Myocyte (in vitro differentiated cells): ENCODE measurements at places on chromosomes 6 and 20. TPM values are rescaled to one million over a fixed set of nuclear protein-coding genes. Genes with fewer than 3 reads are reported as not detected.
A peak's percentile ranks its signal among the peaks of the same experiment; 100 is the strongest.

DNA sequence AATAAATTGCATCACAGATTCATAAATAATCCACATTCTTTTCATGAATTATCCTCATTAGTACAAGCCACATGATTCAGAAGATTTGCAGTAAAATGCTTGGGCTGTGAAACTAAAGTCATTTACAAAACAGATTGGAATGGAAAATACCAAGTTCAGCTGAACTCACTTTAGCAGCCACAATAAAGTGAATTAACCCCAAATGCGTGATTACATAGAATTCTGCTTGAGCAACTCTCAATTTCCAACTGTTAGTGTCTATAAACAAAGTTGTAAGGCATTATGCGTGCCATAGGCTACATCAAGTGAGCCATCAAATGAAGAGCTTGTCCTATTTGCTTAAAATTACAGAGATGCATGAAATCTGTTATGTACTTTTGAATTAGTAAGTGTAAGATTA is 60.4 kb upstream of the GFRAL start:
- DNase-seq = no peak

GRCh38 chr20:14378326-14378725 is 40.9 kb upstream of the FLRT3 start:
- no peak for DNase-seq

DNA sequence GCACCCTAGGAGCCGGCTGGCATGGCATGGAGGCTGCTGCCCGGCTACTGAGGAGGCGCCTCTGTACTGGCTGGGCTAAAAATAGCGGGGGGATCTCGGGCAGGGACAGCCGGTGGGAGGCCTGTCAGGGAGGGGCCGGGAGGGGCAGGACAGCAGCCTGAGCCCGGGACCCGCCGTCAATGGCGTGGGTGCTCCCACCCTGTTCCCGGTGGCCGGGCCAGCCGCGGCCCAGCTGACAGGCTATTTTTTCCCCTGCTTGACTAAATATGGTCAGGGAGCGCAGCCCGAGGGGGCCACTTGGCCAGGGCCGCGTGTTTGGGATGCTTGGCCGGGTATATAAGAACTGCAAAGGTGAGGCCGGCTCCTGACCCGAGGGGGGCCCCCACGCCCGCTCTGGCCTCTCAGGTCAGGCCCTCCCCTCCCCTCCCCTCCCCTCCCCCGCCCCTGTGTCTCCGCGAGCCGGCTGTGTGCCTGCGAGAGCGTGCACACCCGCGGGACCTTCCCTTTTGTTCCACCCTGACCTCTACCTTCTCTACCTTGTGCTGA is 74.4 kb upstream of the GATA5 start:
- peak; percentile 96 for DNase-seq

DNA sequence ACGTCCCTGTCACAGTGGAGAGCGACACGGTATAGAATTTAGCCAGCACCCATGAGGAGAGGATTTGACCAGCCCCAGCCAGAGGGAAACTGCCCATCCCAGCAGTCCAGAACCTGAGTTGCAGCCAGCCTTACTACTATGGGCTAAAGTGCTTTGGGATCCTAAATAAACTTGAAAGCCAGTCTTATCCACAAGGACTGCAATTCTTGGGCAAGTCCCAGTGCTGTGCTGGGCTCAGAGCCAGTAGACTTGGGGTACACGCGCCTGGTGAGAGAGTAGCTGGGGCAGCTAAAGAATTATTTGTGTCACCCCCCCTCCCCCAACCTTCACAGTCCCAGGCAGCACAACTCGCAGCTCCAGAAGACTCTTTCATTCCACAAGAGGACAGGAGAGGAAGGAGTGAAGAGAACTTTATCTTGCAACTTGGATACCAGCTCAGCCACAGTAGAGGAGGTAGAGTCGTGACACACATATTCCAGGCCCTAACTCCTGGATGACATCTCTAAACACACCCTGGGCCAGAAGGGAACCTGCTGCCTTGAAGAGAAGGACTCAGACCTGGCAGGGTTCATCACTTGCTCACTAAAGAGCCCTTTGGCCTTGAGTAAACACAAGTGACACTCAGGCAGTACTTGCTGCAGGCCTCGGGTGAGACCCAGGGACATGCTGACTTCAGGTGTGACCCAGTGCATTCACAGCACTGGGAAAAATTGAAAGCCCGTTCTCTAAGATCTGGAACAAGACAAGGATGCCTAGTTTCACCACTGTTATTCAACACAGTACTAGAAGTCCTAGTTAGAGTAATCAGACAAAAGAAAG is 100.3 kb downstream of the REV3L start:
- no peak for DNase-seq

- peak; percentile 24 for DNase-seq
These were observed 57.4 kb downstream of the B4GALT5 start for GRCh38 chr20:49656304-49656703.

GRCh38 chr6:169337886-169338445 is 84.3 kb upstream of the THBS2 start:
- no peak for DNase-seq

GRCh38 chr6:55827818-55828522 is 47.4 kb downstream of the BMP5 start:
- no peak for DNase-seq

GRCh38 chr6:73481969-73482368 is 20.4 kb downstream of the MTO1 start:
- no peak for DNase-seq

GRCh38 chr6:6590530-6590929 is 2.0 kb downstream of the LY86 start:
- DNase-seq = no peak

DNA sequence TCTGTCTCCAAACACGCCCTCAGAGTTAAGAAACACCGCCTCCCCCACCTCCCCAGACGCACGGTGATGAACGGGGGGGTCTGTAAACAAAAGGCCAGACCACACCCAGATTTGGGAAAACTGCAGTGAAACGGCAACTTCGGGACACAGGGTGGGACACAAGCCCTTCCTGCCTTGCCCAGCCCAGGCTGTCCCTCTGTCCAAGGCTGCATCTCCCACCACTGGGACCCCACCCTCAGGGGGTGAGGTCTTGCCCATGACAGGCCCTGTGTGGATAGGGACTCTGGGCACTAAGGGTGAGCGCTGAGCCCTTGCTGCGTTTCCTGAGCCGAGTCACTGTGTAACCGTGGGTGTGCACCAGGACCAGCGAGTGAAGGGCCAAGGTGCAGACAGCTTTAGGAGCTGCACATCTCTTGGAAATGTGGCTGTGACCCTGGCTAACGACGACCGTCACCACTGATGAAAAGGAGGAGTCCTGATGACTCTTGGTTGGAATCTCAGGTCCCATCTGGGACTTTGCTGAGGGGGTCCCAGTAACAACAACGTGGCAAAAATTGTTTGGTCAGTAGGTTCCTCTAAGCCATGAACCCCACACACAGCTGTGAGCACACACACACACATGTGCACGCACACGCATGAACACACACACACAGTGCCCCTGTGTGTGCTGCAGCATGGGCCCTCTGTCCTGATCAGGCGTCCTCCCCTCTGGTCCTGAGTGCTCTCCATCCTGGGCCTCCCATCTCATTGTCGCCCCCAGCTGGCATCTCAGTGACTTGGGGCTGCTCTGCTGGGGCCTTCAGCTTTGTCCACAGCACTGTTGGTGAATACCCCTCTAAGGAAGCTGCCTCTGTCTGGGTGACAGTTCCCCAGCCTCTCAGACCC is 100.6 kb downstream of the RAMACL start:
- DNase-seq = no peak

DNA sequence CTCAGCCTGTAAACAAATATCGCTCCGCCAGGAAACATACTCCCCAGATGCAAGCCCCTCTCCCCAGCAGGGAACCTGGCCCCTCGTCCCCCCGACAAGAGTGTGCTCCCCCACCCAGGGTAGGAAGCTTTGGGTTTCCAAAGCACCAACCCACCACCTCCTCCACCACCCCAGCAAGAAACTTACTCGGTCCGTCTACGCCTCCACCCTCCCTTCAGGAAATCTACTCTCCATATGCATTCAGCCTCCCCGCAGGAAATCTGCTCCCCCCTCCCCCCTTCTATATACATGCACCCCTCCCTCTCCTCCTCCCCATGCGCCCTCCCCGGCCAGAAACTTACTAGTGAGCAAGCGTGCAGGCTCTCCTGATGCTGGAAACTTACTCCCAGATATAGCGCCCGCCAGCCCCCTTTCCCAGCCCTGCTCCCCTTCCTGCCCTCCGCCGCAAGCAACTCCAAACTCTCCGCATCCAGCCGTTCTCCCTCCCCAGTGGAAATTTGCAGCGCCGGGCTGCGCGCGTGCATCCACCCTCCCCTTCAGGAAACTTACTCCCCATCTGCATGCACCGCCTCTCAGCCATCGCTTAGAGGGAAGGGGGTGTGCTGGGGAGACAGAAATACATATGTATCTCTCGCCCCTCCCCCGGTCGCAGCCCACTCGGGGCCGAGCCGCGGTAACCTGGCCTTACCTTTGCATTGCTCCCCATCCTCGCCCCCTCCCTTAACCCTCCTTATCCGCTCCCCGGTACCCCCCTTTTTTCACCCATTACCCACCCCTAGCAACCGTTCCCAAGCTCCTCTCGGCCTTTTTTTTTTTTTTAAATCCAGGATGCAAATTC is at the start of gene TRERF1:
Gene TRERF1, minus strand, starts transcription at position 594 of the 838 bp plus-strand sequence. CDS start 182,336 bp downstream, outside the sequence.
- peak; percentile 59 for DNase-seq

DNA sequence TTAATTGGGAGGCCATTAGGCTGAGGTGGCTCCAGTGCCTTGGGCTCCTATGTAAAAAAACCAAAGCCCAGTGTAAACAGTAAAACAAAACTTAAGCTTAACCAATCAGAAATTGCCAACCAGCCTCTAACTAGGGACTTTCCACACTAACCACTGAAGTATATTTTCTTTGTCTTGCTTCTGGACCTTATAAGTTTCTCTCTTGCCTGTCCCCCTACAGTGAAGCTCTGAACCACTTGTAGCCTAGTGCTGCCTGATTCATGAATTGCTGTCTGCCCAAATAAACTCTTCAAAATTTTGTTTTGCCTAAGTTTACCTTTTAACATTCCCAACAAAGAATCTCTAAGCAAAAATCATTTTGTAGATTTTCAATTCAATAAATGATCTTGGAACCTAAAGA is 28.2 kb downstream of the POPDC3 start:
- no peak for DNase-seq

- peak; percentile 63 for DNase-seq
These were observed 341.8 kb downstream of the SYNE1 start for GRCh38 chr6:152295346-152295745.

DNA sequence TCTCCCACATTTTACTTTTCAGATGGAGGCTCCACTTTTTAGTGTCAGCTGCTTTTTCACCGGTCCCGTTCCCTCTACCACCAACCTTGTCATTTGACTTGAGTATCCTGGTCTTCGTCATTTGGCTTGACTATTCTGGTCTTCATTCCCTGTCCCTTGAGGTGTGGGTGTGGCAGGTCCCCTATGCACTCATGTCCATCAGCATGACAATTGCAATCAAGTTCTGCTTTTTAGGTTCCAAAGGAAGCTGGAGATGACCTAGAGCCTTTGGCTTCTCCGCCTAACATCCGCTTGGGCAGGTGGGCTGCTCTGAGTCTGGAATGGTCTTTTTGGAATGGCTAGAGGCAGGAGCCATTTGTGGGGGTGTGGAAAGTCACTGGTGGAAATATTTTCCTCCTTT is 99.8 kb upstream of the MLN start:
- DNase-seq = no peak

DNA sequence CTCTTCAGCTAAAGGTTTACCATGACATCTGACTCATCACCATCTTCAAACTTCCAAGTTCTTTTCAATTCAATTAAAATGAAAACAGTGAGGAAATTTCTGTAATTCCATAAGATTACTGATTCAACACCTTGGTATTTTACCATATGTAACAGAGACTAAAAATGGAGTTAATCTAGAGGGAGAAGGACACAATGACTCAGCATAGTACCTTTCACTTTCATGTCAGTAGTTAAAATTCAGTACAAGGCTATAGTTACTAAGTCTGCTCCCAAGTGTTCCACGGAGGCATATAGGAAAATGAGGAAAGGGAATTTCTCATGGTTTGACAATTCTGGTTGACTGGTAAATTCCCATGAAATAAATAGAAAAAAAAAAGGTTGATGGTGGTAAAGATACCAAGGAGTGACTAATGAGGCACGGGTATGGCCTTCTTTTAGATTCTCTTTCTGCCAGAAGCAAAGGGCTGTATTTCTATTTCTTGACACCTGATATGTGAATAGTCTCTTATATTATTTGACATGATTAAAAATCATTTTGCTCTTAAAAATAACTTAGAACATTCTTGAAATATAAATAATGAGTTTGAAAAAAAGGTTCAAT is 526.7 kb upstream of the ADGRB3 start:
- DNase-seq = no peak

- no peak for DNase-seq
These were observed at the start of gene SEMG2 for GRCh38 chr20:45221076-45221475. Gene SEMG2 (plus strand): TSS chr20:45221373. CDS start chr20:45221390, 17 bp downstream.

DNA sequence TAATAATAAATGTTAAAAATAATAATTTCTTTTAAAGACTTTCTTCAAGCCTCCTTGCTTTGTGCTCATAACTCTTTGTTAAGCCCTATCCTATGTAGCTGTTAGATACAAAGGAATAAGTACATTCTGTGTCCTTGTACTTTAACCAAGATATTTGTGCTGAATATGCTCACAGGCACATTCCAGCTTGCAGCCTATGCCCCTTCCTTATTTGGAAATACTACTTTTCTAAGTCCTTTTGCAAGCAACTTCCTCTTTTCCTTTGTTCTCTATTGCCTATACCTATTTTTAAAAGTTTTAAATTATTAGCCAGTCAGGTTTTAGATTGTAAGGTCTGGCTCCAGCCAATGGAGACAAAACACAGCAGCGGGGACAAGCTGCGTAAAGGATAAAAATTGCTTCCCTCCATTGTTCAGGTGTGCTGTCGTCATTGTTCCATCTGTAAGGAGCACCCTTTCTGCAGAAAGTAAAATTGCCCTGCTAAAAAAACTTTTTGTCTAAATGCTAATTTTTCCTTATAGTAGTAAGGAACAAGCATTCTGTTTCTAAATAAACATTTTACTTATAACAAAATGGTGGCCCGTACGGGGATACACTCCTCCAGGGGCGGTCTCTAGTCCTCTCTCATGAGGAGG is 80.2 kb downstream of the SYTL3 start:
- no peak for DNase-seq

GRCh38 chr20:20199361-20200160 is 147.2 kb downstream of the CFAP61 start:
- DNase-seq = no peak

TFAP2D gene
- not detected in 2 replicates for total RNA-seq

PARD6B gene
- 0.19 and 0.47 TPM in 2 replicates for total RNA-seq

MRPS18B gene
- 64.3 and 65.5 TPM in 2 replicates for total RNA-seq

CCN6 gene
- not detected in 2 replicates for total RNA-seq

NUP153 gene
- total RNA-seq = 31.0 and 32.5 TPM in 2 replicates

CRISP3 gene
- total RNA-seq = not detected in 2 replicates

TNFRSF6B gene
- total RNA-seq = 4.9 and 5.2 TPM in 2 replicates

TSPYL4 gene
- 30.4 and 34.9 TPM in 2 replicates for total RNA-seq

NR2E1 gene
- total RNA-seq = not detected in 2 replicates

HSPA1L gene
- total RNA-seq = 2.6 and 3.6 TPM in 2 replicates

SLC17A2 gene
- total RNA-seq = 0.16 and 0.21 TPM in 2 replicates

SMOC2 gene
- not detected in 2 replicates for total RNA-seq

VAPB gene
- total RNA-seq = 17.8 and 18.9 TPM in 2 replicates

ELOVL2 gene
- 0.05 TPM in 1 of 2 replicates, not detected in the other for total RNA-seq

BTN1A1 gene
- total RNA-seq = not detected in 2 replicates
